ENCODE measurements at places on chromosomes 2 and 18.

GRCh38 chr2:65919550-65920188 lies 487.3 kb upstream of the SPRED2 start:
- no peak for DNase-seq

DNA sequence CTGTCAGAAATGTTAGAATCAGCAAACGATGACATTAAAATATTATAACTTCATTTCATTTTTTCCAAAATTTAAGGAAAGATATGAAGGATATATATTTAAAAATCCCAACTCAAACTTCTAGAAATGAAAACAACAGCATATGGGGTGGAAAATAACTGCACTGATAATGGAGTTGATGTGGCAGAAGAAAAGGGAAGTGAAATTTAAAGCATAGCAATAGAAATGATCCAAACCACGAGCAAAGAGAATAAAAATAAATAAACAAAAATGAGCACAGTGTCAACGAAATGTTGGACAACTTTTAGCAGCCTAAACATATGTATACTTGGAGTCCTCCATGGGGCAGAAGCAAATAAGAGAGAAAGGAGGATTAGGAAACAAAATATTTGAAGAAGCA lies 280.2 kb downstream of the KCNJ3 start:
- DNase-seq = no peak

DNA sequence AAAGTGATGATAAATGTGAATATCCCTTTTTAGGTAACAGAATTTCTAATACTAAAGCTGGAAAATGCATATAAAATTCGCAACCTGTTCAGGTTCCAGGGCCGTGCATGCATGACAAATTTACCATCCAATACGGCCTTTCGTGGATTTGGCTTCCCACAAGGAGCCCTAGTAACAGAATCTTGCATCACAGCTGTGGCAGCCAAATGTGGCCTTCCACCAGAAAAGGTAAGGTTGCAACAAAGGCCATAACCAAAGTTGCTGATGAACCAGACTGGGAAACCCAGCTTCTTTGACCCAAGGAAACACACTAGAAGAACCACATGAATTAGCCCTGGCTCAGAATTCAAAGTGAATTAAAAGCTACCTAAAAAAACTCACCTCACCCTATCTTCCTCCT lies 49.6 kb upstream of the BZW1 start:
- DNase-seq = no peak

DNA sequence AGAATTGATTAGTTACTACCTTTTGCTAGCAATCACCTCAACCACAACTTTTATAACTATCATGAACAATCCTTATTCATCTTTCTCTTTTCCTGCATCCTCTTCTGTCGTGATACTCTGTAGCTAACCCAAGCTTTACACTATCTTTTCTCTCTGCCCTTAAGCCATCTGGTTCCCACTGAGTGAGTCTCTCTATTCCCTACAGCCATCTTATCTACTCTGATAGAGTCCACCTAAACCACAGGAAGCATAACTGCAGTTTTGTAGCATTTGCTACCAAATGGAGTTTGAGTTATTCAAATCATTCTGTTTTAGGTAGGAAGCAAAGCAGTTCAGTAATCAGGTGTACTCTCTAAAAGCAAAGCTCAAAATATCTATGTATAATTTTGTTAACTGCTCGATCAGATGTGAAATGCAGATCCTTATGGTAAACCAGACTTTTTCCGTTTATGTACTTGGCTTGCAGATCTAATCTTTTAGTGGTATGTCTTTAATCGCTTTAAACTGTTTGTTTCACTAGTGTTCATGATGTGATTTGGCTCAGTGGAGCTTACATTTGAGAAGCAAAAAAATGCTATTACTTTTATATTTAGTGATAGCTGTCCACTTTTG lies 91.0 kb downstream of the CSRNP3 start:
- no peak for DNase-seq

GRCh38 chr2:172066394-172066886 lies 18.9 kb upstream of the DLX1 start:
- DNase-seq = no peak

- no peak for DNase-seq
Measured at GRCh38 chr2:64086347-64087082, 57.7 kb downstream of the PELI1 start.

- no peak for DNase-seq
Measured at GRCh38 chr18:69691008-69691760, 256.5 kb downstream of the CD226 start.

- no peak for DNase-seq
Measured at GRCh38 chr2:179129574-179130238, 79.8 kb upstream of the CCDC141 start.

DNA sequence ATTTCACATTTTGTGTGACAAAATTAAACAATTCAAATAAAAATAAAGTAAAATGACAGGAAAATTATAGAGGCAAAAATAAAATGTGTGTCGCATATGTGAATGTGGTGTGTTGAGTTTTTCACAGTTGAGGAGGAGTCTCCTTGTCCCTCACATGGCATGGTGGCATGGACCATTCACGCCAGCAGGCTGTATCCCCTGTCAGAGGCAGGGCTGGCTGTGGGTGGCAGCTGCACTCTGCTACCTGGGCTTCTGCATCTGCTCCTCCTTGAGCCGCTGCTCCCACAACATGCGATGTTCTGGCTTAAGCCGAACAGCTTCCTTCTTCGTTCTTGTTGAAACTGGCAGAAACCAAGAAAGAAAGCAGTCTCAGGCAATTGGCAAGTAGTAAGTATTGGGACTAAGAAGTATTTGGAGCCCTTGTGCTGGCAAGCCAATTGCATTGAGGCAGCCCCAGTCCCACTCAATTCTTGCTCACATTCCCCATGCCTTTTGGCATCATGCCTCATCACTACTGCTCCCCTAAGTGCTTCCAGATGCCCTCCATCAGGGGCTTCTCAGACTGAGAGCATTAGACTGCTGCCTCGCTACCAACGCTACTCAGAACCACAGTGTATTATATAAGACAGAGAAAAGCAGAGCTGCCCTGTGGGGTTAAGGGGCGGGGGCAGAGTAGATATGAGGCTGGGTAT lies 177.9 kb upstream of the NABP1 start:
- no peak for DNase-seq

DNA sequence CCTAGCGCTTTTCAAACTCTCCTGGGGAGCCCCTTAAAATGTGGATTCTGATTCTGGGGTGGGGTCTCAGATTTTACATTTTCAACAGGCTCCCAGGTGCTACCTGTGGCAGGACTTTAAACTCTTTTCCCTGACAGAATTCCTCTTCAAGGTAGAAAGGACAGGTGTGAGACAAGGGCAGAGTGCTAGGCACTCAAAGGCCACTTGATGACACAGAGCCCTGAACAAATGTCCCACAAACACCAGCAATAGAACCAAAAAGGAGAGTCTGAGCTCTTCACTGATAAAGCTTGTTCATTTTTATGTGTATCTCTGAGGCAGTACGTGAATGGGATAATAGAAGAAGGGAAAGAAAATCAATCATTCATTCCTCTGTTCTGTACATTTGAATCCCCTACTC lies 77.7 kb upstream of the PELI1 start:
- no peak for DNase-seq

DNA sequence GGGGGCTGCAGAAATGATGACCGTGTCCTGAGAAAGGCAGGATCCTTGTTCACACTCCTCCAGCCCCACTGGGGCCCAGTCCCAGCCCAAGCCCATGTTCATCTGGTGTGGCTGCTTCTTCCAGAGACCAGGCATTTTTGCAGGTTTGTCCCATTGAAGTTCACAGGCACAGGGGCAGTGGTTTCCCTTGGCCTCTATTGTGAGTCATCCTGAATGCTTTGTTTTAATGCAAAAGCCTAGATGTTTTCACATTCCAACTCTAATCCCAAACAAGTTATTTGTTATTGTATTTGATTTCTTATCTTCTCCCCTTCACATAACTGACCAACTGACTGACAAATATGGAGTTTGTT lies 426.4 kb upstream of the ID2 start:
- no peak for DNase-seq

DNA sequence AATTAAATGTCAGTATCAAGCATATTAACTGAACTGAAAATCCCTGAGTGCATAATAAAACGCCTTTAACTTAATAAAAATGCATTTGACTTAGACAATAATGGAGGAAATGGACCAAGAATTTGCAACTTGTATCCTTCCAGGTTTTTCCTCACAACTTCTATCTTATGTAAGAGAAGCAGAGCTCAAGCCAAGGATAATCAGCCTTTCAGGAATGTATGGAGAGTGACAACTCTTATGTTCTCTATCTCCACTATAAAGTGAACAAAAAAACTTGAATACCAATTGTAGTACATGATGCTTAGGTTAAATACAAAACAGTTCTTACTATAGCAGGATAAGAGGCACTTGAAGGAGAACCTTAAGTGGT lies 64.8 kb upstream of the CYP26B1 start:
- no peak for DNase-seq

DNA sequence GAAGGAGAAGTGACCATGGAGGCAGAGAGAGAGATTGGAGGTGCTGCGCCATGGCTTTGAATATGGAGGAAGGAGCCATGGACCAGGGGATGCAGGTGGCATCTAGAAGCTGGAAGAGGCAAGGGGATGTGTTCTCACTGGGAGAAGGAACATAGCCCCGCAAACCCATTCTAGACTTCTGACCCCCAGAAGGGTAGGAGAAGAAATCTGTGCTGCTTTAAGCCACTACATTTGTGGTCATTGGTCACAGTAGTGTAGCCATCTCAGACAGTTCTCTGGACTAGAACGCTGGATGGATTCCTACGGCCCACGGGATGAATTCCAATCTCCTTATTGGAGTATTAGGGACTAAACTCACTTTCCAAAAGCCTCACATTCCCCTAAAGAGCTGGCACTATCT lies 67.8 kb downstream of the PTGR3 start:
- DNase-seq = no peak

DNA sequence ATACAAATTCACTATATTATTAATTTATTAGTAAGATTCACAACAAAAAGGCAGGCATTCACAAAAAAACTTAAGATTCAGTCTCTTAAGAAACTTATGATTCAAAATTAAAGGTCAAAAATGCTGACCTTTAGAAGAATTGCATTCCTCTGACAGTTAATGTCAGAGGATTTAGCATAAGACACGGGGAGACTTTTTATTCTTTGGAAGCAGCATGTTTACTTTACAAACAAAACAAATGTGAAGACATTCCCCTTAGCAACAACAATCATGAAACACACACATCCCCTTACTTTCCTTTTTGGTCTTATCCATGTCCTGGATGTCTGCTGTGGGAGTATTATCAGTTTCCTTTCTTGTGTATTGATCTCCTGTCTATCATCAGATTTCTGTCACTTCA lies 117.1 kb downstream of the RAD51AP2 start:
- no peak for DNase-seq

GRCh38 chr18:62757399-62758010 lies 42.2 kb downstream of the PHLPP1 start:
- DNase-seq = no peak

DNA sequence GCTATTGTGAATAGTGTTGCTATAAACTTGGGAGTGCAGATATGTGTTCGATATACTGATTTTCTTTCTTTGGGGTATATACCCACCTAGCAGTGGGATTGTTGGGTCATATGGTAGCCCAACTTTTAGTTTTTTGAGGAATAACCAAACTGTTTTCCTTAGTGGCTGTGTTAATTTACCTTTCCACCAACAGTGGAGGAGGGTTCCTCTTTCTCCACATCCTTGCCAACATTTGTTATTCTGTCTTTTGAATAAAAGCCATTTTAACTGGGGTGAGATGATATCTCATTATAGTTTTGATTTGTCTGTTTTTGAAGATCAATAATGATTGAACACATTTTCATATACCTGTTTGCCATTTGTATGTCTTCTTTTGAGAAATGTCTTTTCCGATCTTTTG lies 282.0 kb upstream of the SESTD1 start:
- DNase-seq = no peak

GRCh38 chr2:177746358-177746757 lies 326.2 kb downstream of the PDE11A start:
- no peak for DNase-seq

DNA sequence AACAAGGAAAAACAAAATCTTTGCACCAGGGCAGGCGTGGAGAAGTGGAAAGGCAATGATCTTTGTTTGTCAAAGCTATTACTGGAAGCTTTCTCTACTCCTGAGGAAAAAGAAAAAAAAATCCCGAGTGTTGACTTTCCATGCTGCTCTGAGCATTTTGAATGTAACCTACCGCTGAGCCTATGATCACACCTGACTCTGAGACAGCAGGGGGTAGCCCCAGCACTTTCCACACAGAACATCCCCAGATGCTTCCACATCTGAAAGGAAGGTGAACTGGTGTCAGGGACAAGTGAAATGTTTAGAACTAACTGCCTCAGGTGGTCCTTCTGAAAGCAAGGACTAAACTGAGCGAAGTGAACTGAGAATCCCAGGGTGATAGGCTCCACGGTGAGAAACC lies 1315.1 kb upstream of the DDX18 start:
- no peak for DNase-seq

GRCh38 chr2:191382801-191383200 lies 137.6 kb downstream of the MYO1B start:
- DNase-seq = no peak

DNA sequence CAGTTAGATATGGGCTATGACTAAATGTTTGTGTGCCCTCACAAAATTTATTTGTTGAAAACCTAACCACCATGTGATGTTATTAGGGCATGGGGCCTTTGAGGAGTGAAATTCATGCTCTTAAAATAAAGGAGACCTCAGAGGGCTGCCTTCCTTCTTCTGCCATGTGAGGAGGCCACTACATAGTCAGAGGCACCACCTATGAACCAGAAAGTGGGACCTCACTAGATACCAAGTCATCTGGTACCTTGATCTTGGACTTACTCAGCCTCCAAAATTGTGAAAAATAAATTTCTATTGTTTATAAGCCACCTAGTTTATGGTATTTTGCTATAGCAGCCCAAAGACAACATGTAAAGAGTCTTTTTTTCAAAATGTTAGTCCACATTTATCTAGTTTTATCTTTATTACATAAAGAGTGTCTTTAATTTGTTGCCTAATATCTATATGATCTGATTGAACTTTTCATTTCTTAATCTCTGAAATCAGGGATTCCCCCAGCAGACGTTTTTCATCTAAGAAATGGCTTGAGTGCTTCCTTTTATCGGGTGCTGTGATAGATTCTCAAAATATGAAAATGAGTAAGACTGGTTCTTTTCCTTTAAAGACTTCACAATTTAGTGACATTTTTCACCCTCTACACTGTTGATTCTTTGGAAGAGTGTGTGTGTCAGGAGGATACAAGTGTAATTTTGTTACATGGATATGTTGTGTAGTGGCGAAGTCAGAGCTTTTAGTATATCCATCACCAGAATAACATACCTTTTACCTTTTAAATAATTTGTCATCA lies 34.2 kb downstream of the PMS1 start:
- no peak for DNase-seq

DNA sequence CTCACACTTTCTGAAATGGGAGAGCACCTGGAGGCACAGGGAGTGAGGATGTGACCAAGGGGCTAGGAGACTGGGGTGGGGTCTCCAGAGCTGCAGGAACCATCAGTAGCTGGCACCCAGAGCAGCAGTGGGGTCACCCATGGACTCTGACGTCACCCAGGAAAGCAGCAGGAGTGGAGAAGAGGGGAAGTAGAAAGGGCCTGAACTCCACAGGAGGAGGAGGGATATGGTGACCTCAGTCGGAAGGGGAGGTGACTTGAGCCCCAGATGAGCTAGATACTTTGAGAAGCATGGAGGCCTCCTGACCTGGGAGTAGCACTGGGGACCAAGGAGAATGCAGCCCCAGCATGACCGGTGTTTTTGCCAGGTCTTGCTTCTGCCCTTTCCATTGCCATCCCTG lies 8.8 kb downstream of the NMUR1 start:
- no peak for DNase-seq

Data from H54 (cell line).